A549 treated with CORT108297 at 1 μM for 4 hours (cell line): ENCODE measurements at places on chromosomes 5 and 9. TPM values are rescaled to one million over a fixed set of nuclear protein-coding genes. Genes with fewer than 3 reads are reported as not detected.

The SHLD3 gene
- total RNA-seq, result 2.0 to 3.3 TPM (median 2.2 TPM) in 5 replicates

The PCDHGA8 gene
- total RNA-seq, result 0.02 to 0.08 TPM (median 0.03 TPM) in 5 replicates

The FOXD4L4 gene
- 0.04 to 0.14 TPM (median 0.08 TPM) in 4 of 5 replicates, not detected in the other for total RNA-seq

The PSD2 gene
- 0.02 to 0.03 TPM (median 0.03 TPM) in 4 of 5 replicates, not detected in the other for total RNA-seq

The FOXD4L5 gene
- total RNA-seq, result 0.03 to 0.07 TPM (median 0.04 TPM) in 3 of 5 replicates, not detected in the others

The ARRDC3 gene
- 6.3 to 15.7 TPM (median 10.7 TPM) in 5 replicates for total RNA-seq

The LIFR gene
- total RNA-seq, result 4.4 to 6.5 TPM (median 6.2 TPM) in 5 replicates

The DBH gene
- total RNA-seq, result not detected in 5 replicates

The SLC27A4 gene
- 38.8 to 52.9 TPM (median 48.0 TPM) in 5 replicates for total RNA-seq

The SPAG8 gene
- total RNA-seq, result 0.44 to 0.64 TPM (median 0.58 TPM) in 5 replicates

The TSSK1B gene
- total RNA-seq, result not detected in 5 replicates

The TXNDC8 gene
- total RNA-seq, result not detected in 5 replicates

The NR5A1 gene
- 0.03 to 0.06 TPM (median 0.03 TPM) in 4 of 5 replicates, not detected in the other for total RNA-seq

The LECT2 gene
- not detected in 5 replicates for total RNA-seq

The CKMT2 gene
- not detected in 5 replicates for total RNA-seq

The SOWAHA gene
- 0.09 to 0.16 TPM (median 0.14 TPM) in 5 replicates for total RNA-seq

The TAF11L5 gene
- not detected in 5 replicates for total RNA-seq

The NR4A3 gene
- total RNA-seq, result 1.9 to 3.2 TPM (median 2.3 TPM) in 5 replicates

The C9orf50 gene
- 0.10 to 0.12 TPM in 2 of 5 replicates, not detected in the others for total RNA-seq

The FAXDC2 gene
- total RNA-seq, result 0.10 to 0.25 TPM (median 0.18 TPM) in 4 of 5 replicates, not detected in the other

The UGT3A1 gene
- total RNA-seq, result not detected in 5 replicates

The BNC2 gene
- total RNA-seq, result 4.1 to 5.5 TPM (median 4.3 TPM) in 5 replicates

The GRIN1 gene
- 0.22 to 0.94 TPM (median 0.34 TPM) in 5 replicates for total RNA-seq

The PDE8B gene
- total RNA-seq, result 1.1 to 1.7 TPM (median 1.5 TPM) in 5 replicates

The MRPL50 gene
- total RNA-seq, result 13.4 to 21.6 TPM (median 14.4 TPM) in 5 replicates

The SNCAIP gene
- 0.03 to 0.05 TPM in 2 of 5 replicates, not detected in the others for total RNA-seq

The ROR2 gene
- total RNA-seq, result 0.83 to 2.0 TPM (median 1.8 TPM) in 5 replicates

The KIF4B gene
- total RNA-seq, result 0.02 to 0.05 TPM (median 0.03 TPM) in 3 of 5 replicates, not detected in the others

The SLC36A2 gene
- not detected in 5 replicates for total RNA-seq

The IFNA2 gene
- not detected in 5 replicates for total RNA-seq

The ANGPTL2 gene
- total RNA-seq, result 0.04 TPM in 1 of 5 replicates, not detected in the others

The SPATA31A3 gene
- not detected in 5 replicates for total RNA-seq

The SNX24 gene
- total RNA-seq, result 21.4 to 23.9 TPM (median 21.9 TPM) in 5 replicates

The PCDHGB6 gene
- 0.03 to 0.14 TPM (median 0.09 TPM) in 5 replicates for total RNA-seq

The MEGF10 gene
- not detected in 5 replicates for total RNA-seq

The CNTFR gene
- 0.07 to 0.13 TPM (median 0.11 TPM) in 5 replicates for total RNA-seq

The IL6ST gene
- 32.6 to 69.5 TPM (median 49.5 TPM) in 5 replicates for total RNA-seq

The PTBP3 gene
- 22.8 to 33.1 TPM (median 28.0 TPM) in 5 replicates for total RNA-seq

The SPINK13 gene
- 0.10 TPM in 1 of 5 replicates, not detected in the others for total RNA-seq

The PDE4D gene
- 35.4 to 58.6 TPM (median 50.7 TPM) in 5 replicates for total RNA-seq

The GALT gene
- total RNA-seq, result 16.2 to 20.8 TPM (median 19.3 TPM) in 5 replicates

The SWI5 gene
- 41.5 to 51.4 TPM (median 46.9 TPM) in 5 replicates for total RNA-seq

The MIER3 gene
- total RNA-seq, result 5.8 to 10.3 TPM (median 7.8 TPM) in 5 replicates

The TAF1L gene
- total RNA-seq, result 0.01 TPM in 1 of 5 replicates, not detected in the others

The PCAT7 gene
- 0.47 to 0.97 TPM (median 0.78 TPM) in 5 replicates for total RNA-seq

The TYRP1 gene
- total RNA-seq, result 0.12 TPM in 1 of 5 replicates, not detected in the others

The AKNA gene
- 3.4 to 4.5 TPM (median 4.4 TPM) in 5 replicates for total RNA-seq

The NPR2 gene
- total RNA-seq, result 4.6 to 7.4 TPM (median 6.1 TPM) in 5 replicates

The B4GALT1 gene
- total RNA-seq, result 153 to 203 TPM (median 182 TPM) in 5 replicates

The CRHBP gene
- total RNA-seq, result 0.09 to 0.25 TPM (median 0.15 TPM) in 5 replicates

The YTHDC2 gene
- 5.5 to 7.8 TPM (median 7.5 TPM) in 5 replicates for total RNA-seq

The GARIN3 gene
- total RNA-seq, result not detected in 5 replicates

The OBP2B gene
- total RNA-seq, result not detected in 5 replicates

The IFNA21 gene
- total RNA-seq, result not detected in 5 replicates

The C5orf58 gene
- not detected in 5 replicates for total RNA-seq
